ENCODE measurements at places on chromosomes 16 and 17.

DNA sequence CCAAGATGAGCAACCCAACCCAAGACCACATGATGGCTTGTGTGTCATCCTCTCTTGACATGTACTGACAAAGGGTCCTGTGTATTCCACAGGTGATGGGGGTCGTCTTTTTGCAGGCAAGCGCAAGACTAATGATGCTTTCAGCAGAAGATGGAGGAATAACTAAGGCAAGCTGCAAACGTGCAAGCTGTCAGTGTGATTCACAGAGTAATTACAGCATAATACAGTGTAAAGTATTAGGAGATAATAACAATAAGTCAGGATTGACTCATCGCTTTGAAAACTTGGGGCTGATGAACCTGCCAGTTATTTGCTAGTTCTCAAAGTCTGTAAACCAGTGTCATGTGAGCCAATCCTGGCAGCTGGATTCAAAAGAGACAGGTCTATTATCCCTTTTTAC lies 41.6 kb upstream of the ASIC2 start:
- DNase-seq = no peak

- no peak for DNase-seq
These were observed 3.7 kb downstream of the CBLN1 start for GRCh38 chr16:49277766-49278566.

GRCh38 chr16:49910541-49911071 lies 54.7 kb upstream of the ZNF423 start:
- DNase-seq = no peak

DNA sequence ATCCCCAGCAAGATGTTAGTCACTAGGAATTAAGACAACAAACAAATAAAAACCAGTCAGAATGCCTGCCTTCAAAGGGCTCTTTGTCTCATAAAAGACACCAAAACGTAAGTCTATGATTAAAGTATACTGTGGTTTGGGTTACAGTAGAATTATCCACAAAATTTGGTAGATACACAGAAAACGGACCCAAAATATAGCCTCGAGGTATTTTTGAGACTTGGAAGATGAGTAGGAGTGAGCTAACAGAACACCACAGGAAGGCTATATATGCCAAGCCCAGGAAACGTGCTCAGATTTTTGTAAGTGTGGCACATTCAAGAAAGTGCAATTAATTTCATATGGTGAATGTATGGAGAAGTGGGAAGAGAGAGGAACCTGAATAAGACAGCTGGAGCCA lies 831.4 kb downstream of the CDH11 start:
- DNase-seq = no peak

DNA sequence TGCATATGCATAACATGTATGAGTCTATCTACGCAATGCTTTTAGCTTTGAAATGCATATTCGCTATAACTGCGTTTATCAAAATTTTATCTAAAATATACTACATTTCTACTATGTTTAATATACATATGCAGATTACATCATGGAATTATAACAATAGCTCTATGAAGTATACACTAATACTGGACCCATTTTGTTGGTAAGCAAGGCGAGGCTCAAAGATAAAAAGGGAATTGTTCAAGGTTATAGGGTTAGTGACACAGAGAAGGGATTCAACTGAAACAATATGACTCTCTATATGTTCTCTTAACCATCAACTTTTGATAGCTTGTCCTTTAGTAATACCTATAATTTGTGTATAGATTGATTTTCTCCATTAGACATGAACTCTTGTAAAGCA lies 60.9 kb upstream of the SMIM36 start:
- no peak for DNase-seq

- DNase-seq = no peak
These were observed 28.0 kb downstream of the NXN start for GRCh38 chr17:951325-952132.

DNA sequence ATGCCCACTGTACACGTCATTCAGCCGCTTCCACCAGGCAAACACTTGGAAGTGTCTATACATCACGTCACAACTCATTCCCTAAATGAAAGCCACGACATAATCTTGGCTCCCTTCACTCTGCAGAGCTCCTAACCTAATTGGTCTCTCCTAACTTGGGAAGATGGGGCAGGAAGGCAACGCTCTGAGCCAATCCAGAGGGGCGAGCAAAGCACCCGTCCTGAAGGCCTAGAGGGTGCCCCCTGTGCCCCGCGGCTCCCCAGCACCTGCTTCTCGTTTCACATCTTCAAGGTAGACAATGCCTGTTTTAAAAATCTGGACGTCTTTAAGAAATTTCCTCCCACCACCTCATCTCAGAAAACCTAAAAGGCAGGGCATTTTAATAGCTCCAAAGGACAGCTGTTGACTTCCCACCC lies 1.0 kb downstream of the CSNK2A2 start:
- DNase-seq = no peak

GRCh38 chr17:7191571-7192270 lies 12.6 kb upstream of the ASGR1 start:
- DNase-seq = no peak

DNA sequence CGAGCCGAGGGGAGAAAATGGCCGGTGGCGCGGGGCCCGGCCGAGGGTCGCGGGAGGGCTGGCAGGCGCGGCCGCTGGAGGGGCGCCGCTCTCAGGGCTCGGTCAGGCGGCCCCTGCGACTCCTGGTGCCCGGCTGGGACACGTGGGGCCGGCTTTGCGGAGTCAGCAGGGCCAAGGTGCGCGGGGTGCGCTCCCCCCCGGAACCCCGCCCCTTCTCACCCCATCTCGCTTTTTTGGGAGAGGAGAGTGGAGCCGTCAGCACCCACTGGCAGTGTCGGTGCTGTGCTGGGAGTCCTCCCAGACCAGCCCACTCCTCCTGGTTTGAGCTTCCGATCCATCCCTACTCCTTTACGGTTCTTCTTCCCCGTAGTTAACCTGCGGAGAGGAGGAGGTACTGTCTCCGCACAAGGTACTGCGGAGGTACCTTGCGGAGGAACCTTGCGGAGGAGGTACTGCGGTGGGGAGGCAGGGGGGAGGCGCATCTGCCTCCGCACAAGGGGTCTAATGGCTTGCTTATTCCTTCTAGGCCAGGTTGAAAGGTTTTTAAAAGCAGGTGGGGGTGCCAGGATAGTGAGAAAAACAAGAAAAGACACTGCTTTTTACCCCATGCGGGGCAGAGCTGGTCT lies 19.1 kb upstream of the CBX8 start:
- no peak for DNase-seq

DNA sequence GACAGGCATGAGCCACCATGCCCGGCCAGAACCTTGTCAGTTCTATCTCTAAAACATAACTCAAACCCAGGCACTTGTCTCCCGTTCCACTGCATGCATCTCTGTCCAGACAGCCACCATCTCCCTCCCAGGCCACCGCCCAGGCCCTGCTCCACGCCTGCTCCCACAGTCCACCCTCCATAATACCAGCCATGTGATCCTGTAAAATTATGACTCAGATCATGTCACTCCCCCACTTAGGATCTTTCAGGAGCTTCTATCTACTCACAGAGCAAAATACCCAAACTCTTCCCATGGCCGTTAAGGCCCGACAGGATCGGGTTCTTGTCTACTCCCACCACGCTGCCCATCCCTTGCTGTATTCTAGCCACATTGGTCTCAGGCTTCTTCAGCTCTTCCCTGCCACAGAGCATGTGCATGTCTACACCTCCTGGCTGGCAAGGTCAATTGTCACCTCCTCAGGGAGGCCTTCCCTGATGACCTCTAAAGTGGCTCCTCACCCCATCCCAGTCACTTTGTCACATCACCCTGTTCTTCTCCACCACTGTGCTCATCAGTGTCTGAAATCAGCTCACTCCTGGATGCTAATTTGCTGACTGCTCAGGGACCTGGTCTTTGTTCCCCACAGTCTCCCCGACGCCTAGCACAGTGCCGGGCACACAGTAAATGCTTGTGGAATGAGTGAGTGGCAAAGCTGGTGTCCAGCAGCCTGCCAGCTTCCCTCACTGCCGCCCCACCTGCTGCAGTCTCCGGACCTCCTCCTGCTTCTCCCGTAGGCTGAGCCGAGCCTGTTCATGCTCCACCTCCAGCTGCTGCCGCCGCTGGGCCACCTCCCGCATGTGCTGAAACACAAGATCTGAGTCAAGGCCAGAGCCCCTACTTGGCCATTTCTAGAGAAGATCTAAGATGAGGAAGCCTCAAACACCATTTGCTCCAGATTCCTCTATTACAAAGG lies 6.7 kb downstream of the TSPOAP1 start:
- no peak for DNase-seq

- DNase-seq = no peak
These were observed 33.6 kb downstream of the FOXL1 start for GRCh38 chr16:86611941-86612340.

GRCh38 chr17:82242977-82243647 lies 14.3 kb downstream of the SLC16A3 start:
- no peak for DNase-seq

- no peak for DNase-seq
These were observed 314.5 kb downstream of the SEC14L1 start for GRCh38 chr17:77455111-77455890.

GRCh38 chr16:49359591-49359990 lies 14.0 kb upstream of the C16orf78 start:
- no peak for DNase-seq

GRCh38 chr16:67104845-67105244 lies 4.9 kb upstream of the PHAF1 start:
- no peak for DNase-seq

DNA sequence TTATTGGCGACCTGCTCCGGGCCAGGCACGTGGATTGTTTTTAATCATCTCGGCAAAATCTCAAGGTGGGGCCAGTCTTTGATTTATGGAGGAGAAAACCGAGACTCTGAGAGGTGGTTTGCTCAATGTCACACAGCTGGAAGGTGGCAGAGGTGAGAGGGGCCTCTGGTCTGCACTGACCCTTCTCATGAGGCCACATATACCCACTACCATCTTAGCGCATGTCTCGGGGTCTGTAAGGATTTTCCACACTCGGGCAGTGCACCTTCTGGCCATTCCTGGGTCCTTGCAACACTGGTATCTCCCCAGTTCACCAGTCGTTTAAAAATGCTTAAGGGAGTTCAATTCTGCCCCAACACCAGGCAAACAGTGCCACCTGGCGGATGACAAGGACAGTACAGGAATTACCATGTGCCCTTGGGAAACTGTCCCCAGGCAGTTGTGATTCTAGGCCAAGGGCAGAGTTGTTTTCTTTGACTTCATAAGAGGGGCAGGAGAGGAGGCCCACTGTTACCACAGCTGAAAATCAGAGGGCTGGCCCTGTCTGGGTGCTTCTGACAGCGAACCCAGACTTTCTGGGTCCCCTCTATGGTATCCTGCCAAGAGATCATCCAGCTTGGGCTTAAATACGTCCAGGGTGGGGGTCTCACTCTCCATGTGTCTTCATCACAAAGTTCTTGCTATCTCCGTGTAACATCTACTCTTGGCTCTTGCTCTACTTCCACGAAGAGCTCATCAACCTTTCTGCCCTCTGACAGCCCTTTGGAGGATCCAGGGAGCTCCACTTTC lies 39.4 kb upstream of the RAI1 start:
- peak; percentile 78 for DNase-seq

- no peak for DNase-seq
These were observed 938 bp downstream of the NCOR1 start for GRCh38 chr17:16214190-16215001.

GRCh38 chr16:87127061-87127765 lies 190.0 kb downstream of the C16orf95 start:
- no peak for DNase-seq

GRCh38 chr17:40419559-40420331 lies 2.0 kb upstream of the TOP2A start:
- DNase-seq = no peak

DNA sequence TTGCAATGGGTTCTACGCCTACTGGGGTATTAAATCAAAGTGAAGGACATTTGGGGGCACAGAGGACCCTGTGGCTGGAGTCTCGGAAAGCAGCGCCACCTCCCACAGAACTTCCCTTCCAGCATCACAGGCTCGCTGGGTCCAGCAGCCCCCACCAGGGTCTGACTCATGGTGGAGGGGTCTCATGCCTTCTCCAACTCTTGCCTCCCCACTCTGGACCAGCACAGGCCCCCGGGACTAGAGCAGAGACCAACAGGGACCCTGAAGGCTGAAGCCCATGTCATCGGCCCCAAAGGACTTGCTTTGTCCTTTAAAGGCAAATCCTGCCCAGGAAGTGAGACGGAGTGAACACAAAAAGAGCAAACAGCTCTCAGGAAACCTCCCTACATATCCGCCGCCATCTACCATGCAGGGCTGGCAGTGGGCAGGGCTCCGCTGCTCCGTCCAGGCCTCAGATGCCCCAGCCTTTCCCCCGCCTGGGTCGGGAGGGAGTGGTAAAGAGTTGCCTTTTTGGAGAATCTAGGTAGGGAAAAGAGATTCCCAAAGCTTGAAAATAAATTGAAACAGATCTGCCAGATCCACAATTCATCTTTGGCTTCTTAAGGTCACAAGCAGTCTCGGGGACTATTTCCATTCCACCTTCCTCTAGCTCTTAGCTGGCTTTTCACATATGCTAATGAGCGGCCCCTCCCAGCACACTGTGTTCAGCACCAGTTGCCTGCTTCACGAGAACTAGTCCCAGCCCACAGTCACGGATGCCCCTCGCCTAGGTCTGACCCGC lies 2.1 kb upstream of the GPRC5C start:
- no peak for DNase-seq

- DNase-seq = no peak
These were observed 9.5 kb downstream of the TBC1D26 start for GRCh38 chr17:15741624-15742023.

Data from activated gamma-delta T cell treated with anti-CD3 and anti-CD28 coated beads, Interleukin-2, amount 50 U/mL, for 16 hours (primary cell).